Hypothalamus (tissue), 51 donors: ENCODE measurements at places on chromosomes 12 and 14.

GRCh38 chr14:58645641-58646040 lies 7.9 kb downstream of the DACT1 start:
- DNase-seq: no peak

GRCh38 chr14:38254571-38255407 lies 1.1 kb downstream of the CLEC14A start:
- DNase-seq: no peak

DNA sequence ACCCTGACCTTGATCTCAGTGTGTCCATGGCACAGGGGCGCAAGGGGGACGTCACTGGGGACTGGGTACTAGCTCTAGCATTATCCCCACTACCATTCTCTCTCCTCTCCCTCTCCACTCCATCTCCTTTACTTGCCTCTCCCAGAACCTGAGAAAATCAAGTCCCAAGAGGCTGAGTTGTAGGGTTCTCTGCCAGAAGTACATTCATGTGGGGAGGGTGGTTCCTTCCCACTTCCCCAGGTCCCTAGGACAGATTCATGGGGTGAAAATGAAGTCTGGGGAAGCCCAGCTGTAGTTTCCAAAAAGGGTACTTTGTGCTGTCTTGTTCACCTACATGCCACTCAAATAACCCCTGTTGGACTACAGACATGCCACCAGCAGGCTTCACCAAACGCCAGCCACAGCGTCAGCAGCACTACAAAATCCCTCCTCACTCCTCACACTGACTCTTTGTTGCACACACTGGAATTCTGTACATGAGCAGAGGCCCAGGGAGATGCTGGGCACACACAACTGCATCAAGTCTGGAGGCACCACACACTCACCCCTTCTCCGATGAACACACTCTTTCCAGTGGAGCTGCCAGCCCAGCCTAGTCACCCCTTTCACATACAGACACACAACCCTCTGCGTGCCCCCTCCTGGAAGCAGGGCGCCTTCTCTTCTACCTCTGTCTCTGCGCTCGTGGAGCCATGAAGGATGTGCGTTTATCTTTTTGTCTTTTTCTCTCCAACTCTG lies 6.9 kb downstream of the RARG start:
- no peak for DNase-seq

DNA sequence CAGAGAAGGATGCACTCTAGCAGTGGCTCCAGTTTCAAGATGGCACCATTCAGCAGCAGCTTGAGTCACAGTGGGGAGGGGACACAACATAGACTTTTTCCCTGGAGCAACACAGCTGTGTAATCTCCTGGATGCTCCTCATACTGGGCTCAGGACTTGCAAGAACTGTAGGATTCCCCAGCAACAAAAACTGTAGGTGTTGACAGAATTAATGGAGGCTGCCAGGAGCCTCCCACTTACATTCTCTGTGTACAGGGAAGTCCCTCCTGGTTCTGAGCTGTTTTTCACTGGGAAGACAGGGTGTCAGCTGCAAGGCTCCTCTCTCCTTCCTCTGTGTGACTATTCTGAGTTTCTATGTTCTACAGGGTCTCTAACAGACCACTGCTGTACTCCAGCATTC lies 217.9 kb downstream of the KIF21A start:
- DNase-seq: no peak

DNA sequence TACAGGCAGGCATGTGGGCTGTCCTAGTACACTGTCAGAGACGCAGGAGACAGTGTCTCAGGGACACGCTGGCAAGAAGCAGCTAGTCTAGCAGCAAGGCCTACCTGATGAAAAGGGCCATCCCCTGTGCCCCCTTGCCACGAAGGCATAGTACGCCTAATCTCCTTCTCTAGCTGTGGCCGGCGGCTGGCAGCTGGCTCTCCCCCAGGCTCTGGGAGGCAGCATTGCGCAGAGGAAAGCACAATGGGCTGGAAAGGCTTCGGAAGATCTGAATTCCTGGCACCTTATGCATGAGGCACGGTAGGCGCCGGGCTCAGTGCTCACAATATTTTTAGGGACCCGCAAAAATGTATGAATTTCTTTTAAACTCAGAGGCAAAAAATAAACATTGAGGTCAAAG lies 16.0 kb upstream of the PLEKHH1 start:
- peak; percentile 33 for DNase-seq

GRCh38 chr14:56313789-56314188 lies 195.6 kb downstream of the PELI2 start:
- DNase-seq: no peak

DNA sequence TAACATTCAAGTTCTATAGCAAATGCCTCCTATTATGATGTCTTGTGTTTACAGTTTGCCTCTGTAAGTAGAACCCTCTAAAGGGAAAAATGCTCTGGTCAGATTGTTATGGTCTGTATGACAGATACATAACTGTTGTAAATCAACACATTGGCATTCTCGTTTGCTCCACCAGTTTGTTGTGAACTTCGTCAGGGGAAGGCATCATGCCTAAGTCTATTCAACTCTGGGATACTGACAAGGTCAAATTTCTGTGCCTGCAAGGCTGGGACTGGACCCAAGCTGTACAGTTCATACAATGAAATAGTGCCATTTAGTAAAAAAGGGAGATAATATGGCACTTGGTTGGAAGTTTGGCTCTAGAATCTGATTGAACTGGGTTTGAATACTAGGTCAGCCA lies 392.3 kb downstream of the RAD51B start:
- DNase-seq: no peak

DNA sequence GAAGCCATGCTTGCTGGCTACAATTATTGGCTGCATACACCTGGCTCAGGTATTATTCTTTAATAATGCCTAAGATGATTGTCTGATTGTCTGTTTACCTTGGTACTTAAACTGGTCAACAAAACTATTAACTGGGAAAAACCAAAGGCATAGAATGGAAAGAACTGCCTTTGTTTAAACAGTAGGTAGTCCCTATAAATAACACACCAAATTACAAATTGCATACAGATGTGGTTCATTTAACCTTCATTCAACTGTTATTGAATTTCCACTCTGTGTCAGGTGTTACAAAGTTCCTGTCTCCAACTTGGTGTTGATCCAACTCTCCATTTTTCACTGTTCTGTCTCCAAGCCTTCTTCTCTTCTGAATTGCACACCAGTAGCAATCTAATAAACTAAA lies 79.8 kb upstream of the FSCB start:
- DNase-seq: no peak

DNA sequence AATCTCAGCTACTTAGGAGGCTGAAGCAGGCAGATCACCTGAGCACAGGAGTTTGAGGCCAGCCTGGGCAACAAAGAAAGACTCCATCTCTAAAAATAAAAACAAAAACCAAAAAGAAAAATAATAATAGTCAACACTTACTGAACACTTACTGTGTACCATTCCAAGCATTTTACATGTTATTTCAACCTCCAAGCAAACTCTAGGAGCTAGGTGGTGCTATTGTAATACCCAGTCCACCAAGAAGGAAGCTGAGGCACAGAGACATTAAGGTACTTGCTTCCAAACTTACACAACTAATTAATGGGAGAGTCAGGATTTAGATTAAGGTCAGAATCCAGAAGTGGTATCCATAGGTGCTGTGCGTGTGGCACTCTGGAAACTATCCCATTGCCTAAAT lies 13.7 kb upstream of the OR6J1 start:
- DNase-seq: no peak

GRCh38 chr14:90819734-90820393 lies 3.6 kb upstream of the TTC7B start:
- no peak for DNase-seq

GRCh38 chr12:51362307-51362706 lies 15.8 kb upstream of the CELA1 start:
- DNase-seq: no peak

- DNase-seq: peak; percentile 14
These were observed 144.9 kb downstream of the SRGAP1 start for GRCh38 chr12:63989301-63989845.

DNA sequence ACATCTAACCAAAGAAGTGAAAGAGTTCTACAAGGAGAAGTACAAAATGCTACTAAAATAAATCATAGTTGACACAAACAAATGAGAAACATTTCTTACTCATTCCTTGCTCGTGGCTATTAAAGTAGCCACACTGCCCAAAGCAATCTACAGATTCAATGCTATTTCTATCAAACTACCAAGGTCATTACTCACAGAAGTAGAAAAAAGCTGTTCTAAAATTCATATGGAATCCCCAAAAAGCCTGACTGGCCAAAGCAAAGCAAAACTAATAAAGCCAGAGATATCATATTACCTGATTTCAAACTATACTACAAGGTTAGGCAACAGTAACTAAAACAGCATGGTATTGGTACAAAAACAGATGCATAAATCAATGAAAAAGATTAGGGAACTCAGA lies 305.6 kb downstream of the RPAP3 start:
- no peak for DNase-seq

DNA sequence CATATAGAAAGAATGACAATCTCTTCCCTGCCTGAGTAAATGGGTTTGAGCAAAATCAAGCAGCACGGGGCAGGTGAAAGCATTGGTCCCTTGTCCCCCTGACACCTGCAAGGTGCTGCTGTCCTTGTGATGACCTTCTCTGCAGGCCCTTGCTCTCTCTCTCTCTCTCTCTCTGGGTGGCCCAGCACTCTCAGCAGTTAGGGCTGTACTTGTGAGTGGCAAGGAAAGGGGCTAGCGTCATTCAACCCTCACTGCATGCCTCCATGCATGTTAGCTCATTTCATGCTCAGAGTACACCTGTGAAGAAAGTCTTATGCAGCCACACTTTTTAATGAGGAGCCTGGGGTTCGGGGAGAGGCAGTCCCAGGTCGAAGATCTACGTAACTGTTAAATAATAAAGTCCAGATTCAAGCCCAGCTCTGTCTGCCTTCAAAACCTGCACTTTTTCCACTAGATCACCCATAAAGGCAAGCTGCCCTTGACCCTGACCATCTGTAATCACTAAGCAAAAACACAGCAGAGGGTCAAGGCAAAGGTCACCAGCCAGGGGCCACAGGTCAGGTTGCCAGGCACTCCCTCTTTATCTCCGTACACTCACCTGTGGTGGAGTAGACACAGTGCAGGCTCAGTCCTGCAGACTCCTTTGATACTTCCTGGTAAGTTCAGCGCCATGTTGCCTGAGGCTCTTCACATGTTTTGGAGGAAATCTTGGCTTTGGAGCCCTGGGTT lies 44.9 kb upstream of the CLMN start:
- no peak for DNase-seq

GRCh38 chr14:54877703-54878021 lies 25.0 kb downstream of the GCH1 start:
- DNase-seq: no peak

- DNase-seq: no peak
These were observed 221.8 kb downstream of the MSRB3 start for GRCh38 chr12:65500091-65500900.

DNA sequence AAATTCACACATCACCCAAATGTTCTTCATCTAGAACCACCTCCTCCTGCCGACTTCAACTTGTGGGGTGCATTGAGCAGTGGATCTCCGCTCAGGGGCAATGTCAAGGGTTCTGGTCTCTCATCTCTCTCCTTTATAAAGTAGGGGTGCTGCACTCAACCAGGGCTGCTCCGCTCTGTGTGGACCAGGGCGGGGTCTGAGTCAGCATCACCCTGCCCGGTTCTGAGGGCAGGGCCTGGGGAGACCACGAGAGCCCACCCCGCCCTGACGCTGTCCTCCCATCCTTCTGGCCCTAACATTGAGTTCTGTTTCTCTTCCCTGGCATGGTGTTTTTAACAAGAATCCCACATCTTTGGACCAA lies 311.6 kb upstream of the DIO3 start:
- DNase-seq: no peak

GRCh38 chr12:45518291-45519235 lies 210.9 kb upstream of the ARID2 start:
- no peak for DNase-seq

DNA sequence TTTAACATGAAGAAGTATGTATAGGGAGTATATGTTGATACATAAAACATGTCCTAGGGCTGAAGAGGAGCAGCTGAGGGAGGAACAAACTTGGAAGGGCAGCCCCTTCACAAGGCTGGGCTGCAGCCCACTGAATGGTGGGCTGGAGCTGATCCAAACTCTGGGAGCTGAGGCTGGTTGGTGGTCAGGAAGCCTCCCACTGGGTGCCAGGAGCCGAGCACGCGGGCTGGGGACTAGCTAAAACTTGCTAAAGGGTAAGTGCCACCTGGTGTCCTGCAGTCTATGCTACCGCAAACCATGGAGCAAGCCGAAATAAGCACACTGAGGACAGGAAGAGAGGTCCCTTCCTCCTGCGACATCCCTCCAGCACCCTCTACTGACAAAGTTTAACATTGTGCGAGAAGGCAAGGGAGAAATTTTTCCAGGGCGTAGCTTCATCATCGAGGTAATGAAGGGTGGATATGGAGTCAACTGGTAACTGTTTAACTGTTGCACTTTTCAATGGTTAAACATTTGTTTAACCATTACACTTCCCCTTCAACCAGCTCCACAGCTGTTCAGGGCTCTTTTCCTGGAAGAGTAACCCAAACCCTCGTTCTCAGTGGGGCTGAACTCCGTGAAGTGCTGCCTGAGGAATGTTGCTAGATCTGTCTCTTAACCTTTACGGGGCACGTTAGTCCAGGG lies 42.2 kb downstream of the EGLN3 start:
- DNase-seq: no peak

- no peak for DNase-seq
These were observed 549.5 kb downstream of the VRK1 start for GRCh38 chr14:97346675-97347074.

GRCh38 chr12:127278351-127278750 lies 988.6 kb upstream of the TMEM132C start:
- DNase-seq: no peak

GRCh38 chr14:91202234-91202974 lies 42.1 kb downstream of the GPR68 start:
- no peak for DNase-seq

- no peak for DNase-seq
These were observed 397.4 kb downstream of the RAD51B start for GRCh38 chr14:68216957-68217356.

DNA sequence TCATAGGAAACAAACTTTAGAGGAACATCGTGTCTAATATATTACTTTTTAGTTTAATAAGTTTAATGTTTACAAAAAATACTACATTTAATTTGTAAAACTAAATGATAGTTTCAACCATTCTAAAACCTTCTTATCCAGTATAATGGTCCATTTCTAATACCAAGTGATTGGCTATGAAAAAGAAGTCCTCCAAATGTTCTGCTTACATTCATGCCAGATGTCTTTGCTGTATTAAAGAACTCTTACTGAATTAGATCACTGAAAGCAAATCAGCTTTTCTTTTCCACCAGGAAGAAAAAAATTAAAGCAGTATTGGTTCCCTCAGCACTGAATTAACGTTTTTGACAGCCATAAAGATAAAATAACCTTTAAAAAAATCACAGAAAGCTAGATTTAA lies 3.7 kb downstream of the NOVA1 start:
- DNase-seq: no peak

DNA sequence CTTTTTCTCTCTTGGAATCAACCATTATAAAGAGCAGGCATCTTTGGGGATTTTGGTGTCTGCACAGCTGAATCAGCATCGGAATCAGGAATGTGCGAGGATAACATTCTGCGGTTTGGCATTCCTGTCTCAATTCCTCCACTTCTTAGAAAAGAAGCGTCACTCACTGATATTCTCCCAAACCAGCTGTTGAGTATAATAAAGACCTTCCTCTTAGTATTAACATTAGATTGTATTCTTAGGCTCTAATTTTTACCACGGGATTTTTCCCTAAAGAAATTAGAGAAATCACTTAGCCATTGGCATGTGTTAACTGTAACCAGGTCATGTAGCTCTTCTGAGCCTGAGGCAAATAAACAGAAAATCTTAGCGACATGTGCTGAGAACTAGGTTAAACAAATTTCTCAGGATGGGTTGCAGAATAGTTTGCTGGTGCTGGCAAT lies 128.7 kb downstream of the TMX1 start:
- DNase-seq: no peak
